ENCODE measurements at places on chromosomes 12 and 14. TPM values are rescaled to one million over a fixed set of nuclear protein-coding genes. Genes with fewer than 3 reads are reported as not detected.

The ARHGAP9 gene
- 266 TPM for total RNA-seq

The RABGGTA gene
- 55.6 TPM for total RNA-seq

- DNase-seq: no peak
Observed at GRCh38 chr14:20476776-20477175, 7.6 kb downstream of the PNP start.

The TAS2R8 gene
- not detected for total RNA-seq

The SMCO2 gene
- total RNA-seq: not detected

DNA sequence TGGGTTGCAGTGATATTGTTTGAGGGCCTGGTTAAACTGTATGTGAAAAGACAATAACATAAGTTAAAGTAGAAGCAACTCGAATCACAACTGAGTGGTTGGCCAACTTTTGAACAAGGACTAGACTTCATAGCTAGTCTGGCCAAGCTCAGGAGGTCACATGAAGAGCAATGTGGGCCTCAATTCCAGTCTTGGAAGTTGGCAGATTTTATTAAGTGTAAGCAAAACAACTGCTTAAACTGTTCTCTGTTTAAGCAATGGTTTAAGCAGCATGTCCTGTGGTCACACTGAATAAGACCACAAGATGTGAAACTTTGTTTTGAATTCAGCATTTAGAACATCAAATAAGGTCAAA lies 100.4 kb downstream of the TMTC3 start:
- no peak for DNase-seq

GRCh38 chr12:5807090-5807414 lies 138.0 kb downstream of the ANO2 start:
- DNase-seq: no peak

The TGM1 gene
- total RNA-seq: 11.0 TPM

DNA sequence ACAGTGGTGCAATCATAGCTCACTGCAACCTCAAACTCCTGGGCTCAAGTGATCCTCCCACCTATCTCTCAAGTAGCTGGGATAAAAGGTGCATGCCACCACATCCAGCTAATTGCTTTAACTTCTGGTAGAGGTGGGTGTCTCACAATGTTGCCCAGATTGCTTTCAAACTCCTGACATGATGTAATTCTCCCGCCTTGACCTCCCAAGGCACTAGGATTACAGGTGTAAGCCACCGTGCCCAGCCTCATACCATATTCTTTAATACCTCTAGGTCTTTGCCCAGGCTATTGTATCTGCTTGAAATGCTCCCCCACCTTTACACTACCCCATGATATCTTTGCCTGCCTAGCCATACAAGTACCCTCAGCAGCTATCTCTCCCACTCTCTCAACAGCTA lies 11.3 kb downstream of the R3HDM2 start:
- DNase-seq: no peak

The TAS2R13 gene
- total RNA-seq: 0.86 TPM

GRCh38 chr14:102930138-102930752 lies 7.8 kb downstream of the AMN start:
- DNase-seq: no peak

GRCh38 chr14:99156814-99157213 lies 115.2 kb downstream of the BCL11B start:
- DNase-seq: no peak

The SERPINA4 gene
- total RNA-seq: not detected

GRCh38 chr14:27881646-27882045 lies 884.9 kb upstream of the FOXG1 start:
- no peak for DNase-seq

- no peak for DNase-seq
Observed at GRCh38 chr12:14957551-14958168, 3.7 kb downstream of the ARHGDIB start.

The ACOT4 gene
- 1.2 TPM for total RNA-seq

The SAMD15 gene
- 0.38 TPM for total RNA-seq

DNA sequence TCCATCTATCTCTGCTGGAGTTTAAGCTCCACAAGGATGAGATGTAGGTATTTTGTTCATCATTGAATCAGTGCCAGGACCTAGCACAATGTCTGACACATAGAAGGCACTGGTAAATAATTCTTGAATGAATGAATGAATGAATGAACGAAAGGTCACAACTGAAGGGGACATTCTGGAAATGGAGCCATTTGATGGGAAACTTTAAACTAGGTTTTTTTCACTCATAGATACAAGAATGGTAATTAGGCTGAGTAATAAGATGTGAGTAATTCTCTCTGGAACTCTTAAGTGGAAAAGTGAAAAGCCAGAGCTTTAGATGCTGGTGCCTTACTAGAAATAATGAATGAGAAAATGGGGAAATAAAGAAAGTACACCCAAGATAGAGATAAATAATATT lies 44.3 kb downstream of the SCN8A start:
- DNase-seq: no peak

DNA sequence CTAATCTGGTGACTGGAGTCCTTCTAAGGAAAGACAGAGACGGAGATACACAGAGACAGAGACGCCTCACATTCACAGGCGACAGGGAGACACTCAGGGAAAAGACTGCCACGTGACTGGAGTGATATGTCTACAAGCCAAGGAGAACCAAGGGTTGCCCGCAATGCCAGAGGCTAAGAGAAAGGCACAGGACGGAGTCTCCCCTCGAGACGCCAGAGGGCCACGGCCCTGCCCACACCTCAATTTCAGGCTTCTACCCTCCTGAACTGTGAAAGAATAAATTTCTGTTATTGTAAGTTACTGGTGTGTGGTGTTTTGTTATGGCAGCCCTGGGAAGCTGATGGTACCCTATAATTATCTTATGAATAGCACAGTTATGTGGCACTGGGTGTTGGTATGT lies 11.6 kb upstream of the RAN start:
- no peak for DNase-seq

The VDR gene
- 3.2 TPM for total RNA-seq

The NRXN3 gene
- not detected for total RNA-seq

DNA sequence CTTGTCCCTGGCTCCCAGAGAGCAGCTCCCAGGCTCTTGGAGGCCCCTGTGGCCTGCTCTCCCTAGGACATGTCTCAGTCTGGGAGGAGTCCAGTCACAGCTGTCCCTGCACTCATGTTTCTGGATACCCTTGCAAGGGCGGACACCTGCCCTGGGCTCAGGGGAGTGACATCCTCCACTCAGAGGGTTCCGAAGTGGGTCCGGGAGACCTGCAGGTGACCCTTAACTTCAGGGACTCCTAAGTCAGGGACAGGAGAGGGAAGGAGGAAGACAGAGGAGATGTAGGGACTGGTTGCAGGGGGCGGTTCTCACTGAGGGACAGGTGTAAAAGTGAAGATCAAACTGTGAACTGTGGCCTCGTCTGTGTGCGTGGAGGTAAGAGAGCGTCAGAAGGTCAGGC lies 37.6 kb downstream of the CACNA2D4 start:
- no peak for DNase-seq

- DNase-seq: no peak
Observed at GRCh38 chr12:107581619-107582015, 104.0 kb upstream of the PWP1 start.

GRCh38 chr12:115209230-115209629 lies 525.3 kb upstream of the TBX3 start:
- DNase-seq: no peak

GRCh38 chr14:54443981-54444380 lies 2.8 kb upstream of the CNIH1 start:
- no peak for DNase-seq

The NRIP2 gene
- not detected for total RNA-seq

DNA sequence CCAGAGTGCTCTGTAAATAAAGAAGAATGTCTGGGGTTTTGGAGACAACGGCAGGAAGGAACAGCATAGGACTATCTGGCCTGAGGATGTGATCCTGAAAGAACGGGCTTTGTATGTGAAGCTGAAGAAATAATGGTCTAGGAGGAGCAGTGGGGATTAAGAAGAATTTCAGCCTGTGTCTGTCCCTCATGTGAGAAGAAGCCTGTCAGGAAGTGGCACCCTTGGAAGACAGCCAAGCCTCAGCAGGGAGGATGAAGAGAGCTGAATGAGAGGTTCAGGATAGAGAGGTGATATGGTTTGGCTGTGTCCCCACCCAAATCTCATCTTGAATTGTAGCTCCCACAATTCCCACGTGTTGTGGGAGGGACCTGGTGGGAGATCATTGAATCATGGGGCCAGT lies 56.9 kb upstream of the TCL1A start:
- no peak for DNase-seq

The STAT6 gene
- total RNA-seq: 399 TPM

DNA sequence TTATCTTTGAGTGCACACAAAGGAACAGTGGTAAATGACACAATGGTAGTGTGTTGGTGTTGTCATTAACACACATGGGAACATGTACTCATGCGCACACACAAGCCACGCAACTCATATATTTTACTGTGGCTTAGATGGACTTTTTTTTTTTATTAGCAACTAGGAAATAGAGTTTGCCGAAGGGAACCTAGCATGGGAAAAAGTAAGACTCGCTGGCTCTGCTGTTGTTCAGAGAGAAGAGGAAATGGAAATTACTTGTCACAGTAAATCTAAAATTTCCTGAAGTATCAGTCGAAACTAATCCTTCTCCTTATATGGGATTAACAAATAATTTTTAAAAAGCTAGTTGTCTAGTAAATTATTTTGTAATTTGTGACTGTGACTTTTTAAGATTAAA lies 33.7 kb upstream of the IL22 start:
- no peak for DNase-seq

The PRB2 gene
- total RNA-seq: not detected

The ACSM4 gene
- not detected for total RNA-seq

- peak; percentile 32 for DNase-seq
Observed at GRCh38 chr12:113424915-113425823, 3.0 kb downstream of the SDSL start.

The CCDC177 gene
- total RNA-seq: not detected

The SERPINA9 gene
- not detected for total RNA-seq

DNA sequence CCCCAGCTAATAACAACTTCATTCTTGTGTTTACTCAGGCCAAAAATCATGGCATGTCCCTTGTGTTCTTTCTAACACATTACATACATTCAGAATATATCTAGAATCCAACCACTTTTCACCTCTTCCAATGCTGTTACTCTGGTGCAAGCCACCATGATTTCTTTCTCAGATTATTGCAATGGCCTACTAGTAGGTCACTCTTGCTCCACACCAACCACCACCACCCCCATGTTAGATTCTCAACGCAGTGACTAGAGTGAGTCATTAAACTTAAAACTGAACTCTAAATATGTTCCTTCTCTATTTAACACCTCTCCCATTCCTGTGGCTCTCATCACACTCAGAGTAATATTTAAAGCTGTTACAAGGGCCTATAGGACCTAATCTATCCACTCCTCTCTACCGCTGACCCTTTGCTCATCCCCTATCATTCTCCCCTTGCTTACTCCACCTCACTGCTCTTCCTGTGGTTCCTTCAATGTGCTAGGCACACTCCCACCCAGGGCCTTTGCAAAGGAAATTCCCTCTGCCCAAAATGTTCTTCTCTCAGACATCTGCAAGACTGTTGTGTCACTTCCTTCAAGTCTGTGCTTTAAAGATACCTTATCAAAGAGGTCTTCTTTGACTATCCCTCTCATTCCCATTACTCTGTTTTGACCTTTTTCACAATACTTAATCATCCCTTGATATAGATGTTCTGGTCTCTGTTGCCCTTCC lies 6.6 kb downstream of the RTN1 start:
- DNase-seq: no peak

All from CD4-positive, alpha-beta memory T cell (primary cell).